ENCODE measurements at places on chromosomes 7 and 10.

DNA sequence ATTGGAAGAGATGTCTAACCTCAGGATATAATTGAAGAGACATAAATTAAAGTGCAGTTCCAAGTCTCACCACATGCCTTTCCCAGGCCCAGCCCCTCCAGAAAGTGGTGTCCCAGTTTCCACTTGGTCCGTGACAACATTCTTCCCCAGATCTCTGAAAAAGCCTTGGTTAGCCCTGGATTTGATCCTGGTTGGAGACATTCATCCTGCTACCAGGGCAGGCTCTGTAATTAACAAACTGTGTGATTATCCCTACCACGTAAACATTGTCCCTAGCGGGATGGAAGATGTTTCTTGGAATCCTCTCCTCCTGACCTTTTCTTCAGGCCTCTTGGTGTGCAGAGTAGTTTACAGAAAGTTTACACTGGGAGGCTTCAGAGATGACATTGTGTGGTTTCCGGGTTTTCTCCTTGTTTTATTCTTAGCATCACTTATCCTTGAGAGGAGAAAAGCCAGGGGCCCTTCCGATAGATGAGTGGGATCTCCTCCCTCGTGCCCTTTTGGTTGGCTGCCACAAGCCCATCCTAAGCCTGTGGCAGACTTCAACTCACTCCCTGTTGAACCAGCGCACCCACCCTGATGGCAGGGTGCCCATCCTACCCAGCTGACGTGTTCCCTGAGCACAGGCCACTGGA is 83.8 kb downstream of the COL13A1 start:
- DNase-seq = peak; percentile 12

DNA sequence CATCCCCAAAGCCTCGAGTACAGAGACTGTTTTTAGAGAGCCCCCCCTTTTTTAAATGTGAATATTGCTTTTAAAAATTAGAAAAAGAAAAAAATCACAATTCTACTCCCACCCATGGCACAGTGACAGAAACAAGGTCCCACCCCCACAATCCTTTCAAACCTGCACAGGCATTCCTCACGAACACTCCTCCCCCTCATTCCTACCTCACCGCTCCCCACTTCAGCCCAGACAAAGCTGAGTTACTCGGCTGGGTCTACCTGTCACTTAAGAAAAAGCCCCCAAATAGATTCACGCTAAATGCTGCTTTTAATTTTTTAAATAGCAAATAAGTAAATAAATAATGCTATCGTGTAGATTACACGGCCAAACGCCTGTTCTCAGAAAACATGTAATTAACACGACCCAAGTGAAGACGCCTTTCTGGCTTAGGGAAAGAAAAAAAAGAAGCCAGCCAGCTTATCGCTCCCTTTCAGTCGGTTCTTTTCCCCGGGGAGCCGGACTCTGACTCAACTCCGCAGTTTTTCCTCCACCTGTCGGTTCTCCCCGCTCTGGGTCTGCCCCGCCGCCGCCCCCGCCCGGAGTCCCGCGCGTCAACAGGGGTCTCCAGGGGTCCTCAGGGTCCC is 739 bp downstream of the MPP7 start:
- no peak for DNase-seq

- DNase-seq = peak; percentile 3
Measured at GRCh38 chr10:26621889-26622711, 75.4 kb upstream of the PDSS1 start.

GRCh38 chr10:56912043-56912442 is 551.0 kb upstream of the ZWINT start:
- DNase-seq = no peak

- DNase-seq = no peak
Measured at GRCh38 chr7:96021568-96021967, 249.2 kb downstream of the DYNC1I1 start.

- DNase-seq = no peak
Measured at GRCh38 chr10:46232666-46233065, 54.1 kb upstream of the ANTXRL start.

DNA sequence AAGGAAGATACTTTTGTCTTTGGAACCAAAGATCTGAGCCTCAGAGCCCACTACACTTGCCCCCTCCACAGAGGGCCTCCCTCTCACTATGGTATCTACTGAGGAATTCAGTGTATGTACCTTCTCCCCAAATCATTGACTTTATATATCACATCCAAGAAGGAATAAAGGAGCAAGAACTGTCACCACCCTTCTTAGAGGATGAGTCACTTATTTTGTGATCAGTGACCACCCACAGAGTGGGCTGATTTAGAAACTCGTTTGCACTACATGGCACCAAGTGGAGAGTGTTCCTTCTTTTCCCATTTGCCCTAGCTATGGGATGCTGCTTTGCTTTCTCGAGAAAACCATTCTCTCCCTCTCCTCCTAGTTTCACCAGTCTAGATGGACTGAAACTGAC is 5.7 kb downstream of the TMEM243 start:
- no peak for DNase-seq

DNA sequence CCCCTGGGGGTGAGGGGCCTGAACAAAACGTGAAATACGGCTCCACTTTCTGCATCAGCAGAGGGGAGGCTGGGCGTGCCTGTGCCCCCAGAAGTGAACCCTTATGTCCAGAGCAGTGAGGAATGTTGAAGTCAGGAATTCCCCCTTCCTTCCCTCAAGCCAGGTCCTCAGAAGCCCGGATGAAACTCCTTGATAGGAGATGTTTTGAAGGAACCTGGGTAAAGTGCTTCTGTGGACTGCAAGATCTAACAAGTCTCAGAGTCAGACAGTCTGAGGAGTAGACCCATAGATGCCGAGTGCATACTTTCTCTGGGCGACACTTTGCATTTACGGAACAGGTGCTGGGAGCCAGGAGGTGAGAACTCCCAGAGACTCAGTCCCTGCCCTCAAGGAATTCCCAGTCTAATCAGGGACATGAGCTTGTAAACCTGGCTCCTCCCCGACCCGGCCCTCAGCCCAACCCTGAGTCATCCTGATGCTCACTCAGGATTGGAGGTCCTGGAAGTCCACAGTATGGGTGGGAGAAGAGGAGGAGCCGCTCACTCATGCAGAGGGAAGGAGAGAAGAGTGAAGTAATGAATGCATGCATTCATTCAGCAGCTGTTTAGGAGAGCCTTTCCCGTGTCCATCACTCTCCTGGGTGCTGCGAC is 179.5 kb upstream of the ITGB1 start:
- no peak for DNase-seq

GRCh38 chr7:109950256-109950655 is 1140.7 kb upstream of the LRRN3 start:
- no peak for DNase-seq

GRCh38 chr7:105800849-105801534 is 75.4 kb downstream of the ATXN7L1 start:
- no peak for DNase-seq

DNA sequence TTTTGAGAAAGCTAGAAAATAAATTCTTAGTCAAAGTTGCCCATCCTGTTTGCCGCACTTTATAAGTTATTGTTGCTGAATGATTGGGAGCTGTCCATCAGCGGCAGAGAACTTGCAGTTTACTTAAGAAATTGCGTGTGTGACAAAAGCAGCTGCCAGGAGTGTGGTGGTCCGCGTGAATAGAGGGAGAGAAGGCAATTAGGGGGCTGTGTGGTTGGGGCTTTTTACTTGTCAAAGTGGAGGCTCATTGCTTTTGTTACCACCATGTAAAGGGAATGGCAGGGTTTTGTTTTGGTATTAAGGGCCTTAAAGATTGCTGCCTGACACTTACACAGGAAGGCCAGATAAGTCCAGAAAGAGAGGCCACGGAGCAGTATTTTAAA is 177.8 kb downstream of the TCF7L2 start:
- DNase-seq = no peak

DNA sequence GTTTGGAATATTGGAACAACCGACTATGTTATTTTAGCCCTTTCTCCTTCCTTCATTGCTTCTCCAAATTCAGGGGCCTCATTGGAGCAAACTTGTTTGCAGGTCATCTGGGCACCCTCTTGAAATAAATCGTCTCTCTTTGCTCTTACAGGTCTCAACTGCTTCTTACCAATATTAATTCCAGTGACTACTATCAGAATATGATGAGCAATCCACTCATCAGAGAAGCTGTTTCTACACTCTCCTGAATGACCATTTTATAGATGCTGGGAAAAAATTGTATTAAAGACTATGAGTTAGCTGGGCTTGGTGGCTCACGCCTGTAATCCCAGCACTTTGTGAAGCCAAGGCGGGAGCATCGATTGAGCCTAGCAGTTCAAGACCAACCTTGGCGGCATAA is 12.5 kb upstream of the HNRNPF start:
- DNase-seq = no peak

DNA sequence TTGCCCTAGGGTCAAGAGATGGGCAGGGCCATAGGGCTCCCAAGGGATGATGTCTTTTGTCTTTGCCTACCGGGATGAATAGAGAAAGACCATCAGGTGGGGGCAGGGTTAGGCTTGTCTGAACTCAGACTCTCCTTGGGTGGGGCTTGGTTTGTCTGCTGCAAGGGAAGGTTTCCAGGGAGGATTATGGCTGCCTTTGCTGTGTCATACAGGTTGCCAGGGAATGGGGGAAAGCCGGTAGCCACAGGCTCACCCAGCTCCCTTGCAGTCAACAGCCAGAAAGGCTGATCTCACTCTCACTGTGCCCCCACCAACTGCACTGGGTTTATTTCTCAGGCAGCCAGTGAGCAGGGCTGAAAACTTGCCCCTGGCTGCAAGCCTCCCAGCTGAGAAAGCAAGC is 253.2 kb downstream of the POLR1F start:
- no peak for DNase-seq

DNA sequence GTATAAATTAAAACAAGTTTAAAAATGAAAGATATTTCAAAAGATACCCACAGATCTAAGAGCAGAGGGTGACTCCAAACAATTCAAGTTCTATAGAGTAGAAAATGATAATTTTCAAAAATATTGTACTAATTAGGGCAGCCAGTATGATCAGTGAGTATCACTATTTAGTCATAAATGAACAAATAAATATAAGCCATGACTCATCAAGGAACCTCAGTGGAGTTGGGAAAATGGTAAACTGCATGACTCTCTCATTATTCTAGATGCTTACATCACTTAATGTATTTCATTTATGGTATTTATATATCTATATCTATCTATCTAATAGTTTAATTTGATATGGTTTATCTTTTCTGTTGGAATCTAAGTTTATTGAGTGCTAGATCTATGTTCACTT is 94.3 kb downstream of the THSD7A start:
- DNase-seq = no peak

DNA sequence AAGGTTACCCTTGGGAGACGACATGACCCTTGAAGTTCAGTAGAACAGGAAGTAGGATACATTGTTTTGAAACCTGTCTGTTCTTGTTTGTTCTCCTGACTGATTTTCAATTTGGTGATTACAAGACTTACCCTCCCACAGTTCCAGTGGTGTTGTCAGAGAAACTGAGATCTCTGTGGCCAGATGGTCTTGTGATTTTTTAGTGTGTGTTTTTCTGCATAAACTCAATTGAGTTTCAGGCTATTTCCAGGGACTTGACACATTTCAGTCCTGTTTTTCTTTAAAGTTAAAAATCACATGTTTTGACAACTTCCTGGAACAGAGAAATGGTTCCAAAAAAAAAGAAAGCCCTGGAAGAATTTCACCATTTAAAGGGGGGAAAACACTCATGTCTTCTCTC is 22.3 kb downstream of the PIK3CG start:
- no peak for DNase-seq

- no peak for DNase-seq
Measured at GRCh38 chr10:44064987-44065787, 319.7 kb downstream of the CXCL12 start.

DNA sequence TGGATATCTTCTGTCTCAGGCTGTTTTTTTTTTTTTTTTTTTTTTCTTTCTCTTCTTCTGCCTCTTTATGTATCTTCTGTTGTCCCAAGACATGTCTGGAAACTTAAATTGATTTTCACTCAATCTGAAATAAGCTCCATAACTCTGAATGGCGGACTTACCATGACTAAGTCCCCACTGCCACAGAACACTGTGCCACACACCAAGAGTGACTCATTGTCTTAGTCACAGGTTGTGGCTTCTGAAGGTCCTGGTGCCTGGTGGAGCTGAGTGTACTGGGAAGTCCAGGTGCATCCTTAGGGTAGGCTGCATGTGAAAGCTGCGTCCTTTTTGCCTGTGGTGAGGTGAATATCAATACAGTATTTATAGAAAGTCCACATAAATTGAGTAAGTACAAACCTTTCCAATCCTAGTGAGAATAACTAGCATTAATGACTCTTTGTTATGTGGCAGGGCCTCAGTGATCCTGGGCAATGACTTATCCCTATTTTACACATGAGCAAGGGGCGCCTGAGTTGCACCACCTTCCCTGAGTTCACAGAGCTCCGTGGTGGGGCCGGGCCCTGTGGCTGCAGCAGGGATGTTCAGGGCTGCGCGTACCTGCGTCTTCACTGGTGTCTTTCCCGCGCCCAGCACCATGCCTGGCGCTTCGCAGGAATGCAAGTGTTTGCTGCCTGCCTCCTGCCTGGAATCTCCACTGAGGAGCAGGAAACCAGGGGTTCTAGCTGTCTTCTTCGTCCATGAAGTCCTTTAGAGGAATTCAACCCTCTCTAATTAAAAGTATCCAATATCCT is 4.3 kb downstream of the PFKP start:
- peak; percentile 46 for DNase-seq

DNA sequence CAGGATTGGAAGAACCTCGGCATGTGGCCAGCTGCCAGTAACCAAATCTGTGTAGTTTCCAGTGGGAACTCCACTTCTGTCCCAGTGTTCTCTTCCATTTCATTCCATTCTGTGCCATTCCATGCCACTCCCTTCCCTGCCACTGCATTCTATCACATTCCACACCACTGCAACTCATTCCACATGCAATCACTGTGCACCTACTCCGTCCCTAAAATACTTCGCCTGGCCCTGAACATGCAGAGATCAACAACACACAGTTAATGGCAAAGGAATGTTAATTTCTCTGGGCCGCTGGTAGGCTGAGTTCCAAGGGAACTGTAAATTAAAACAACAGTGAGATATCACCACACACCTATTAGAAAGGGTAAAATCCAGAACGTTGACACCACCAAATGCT is 64.8 kb downstream of the AKR1B1 start:
- no peak for DNase-seq

- DNase-seq = no peak
Measured at GRCh38 chr7:32901629-32902028, 10.1 kb upstream of the KBTBD2 start.

Measured in lung microvascular endothelial cell (primary cell).